Stimulated activated CD8-positive, alpha-beta memory T cell treated with anti-CD3 and anti-CD28 coated beads, Interleukin-7, amount 100 ng/mL, for 24 hours (primary cell): ENCODE measurements at places on chromosomes 11 and 22.
A peak's percentile ranks its signal among the peaks of the same experiment; 100 is the strongest.

- no peak for DNase-seq
These were observed 942 bp upstream of the TSPAN18 start for GRCh38 chr11:44725757-44726282.

DNA sequence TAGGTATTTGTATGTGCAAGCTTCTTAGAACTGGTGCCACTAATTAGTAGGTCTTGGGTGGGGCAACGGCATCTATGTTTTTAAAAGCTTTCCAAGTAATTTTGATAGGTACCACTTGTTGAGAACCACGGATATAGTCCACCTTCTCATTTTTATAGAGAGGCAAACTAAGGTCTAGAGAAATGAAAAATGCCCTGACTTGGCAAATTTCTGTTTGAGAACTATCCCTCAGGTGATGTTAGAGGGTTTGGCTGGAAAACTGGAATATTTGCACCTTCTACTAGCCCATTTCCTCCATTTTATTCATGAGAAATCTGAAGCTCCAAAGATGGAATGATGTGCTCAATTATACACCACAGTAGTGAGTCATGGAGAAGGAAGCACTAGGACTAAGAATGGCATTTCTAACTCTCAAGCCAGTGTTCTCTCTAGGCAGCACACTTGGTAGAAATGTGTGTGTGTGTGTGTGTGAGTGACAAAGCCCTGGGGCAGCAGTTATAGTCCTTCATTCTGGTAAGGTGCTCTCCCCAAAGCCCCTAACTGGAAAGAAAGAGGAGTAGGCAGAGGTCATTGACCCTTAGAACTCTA lies 1.8 kb upstream of the TMEM86A start:
- DNase-seq, result no peak

GRCh38 chr11:132858223-132858622 lies 674.1 kb downstream of the OPCML start:
- no peak for DNase-seq

DNA sequence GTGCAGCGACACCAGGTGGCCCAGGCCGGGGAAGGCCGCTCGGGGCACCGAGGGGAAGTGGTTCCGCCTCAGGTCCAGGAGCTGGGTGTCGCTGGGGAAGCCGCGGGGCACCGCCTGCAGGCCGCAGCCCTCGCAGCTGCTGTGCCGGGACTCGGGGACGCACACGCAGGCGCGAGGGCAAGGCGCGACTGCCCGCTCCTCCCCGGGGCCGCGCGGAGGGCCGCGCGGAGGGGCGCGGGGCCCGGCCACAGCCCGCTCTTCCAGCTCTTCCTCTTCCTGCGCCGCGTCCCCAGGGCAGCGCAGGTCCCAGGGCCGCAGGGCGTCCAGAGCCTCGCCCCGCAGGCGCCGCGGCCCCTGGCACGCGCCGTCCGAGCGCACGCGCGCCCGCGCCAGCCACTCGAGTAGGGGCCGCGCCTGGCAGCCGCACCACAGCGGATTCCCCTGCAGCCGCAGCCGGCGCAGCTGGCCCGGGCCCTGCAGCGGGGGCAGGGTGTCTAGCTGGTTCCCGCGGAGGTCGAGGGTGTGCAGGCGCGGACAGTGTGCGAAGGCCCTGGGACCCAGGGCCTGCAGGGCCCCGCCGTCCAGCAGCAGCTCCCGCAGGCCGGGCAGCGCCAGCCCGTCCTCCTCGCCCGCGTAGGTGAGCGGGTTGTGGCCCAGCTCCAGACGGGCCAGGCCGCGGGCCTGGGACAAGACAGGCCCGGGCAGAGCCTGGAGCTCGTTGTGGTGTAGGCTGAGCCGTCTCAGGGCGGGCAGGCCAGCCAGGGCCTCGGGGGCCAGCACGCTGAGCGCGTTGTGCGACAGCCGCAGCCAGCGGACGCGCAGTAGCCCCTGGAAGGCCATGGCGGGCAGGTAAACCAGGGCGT lies 2.8 kb downstream of the CHADL start:
- DNase-seq, result peak; percentile 26

DNA sequence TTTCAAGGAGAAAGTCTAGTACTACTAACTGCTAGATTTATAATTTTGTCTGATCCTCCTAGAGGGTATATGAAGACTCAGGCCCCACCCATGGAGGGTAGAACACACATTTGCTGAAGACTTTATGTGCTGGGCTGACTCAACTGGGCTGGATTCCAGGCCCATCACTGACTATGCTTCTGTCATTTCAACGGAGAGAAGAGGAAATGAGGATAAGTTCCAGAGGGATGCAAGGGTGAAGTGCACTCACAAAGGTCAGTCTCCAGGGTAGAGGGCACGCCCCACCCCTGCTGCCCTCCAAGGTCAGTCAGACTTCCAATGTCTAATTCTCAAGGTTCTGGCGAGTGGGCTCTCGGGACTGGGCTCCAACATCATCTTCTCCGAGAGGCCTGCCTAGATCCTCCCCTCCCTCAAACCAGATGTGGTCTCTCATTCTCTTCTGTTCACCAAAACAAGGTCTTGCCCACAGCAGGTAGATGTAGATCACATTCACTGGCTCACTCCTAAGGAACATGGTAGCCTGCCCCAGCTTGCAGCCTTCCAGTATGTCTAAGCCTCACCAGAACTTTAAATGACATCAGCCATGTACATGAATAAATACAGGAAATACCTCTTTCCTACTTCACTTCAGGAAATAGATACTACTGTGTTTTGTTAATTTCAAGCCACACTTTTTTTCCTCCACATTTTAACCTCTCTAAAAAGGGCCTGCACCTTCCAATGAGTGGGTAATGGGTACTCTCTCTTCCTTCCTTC lies 7.3 kb upstream of the C11orf86 start:
- DNase-seq, result no peak

GRCh38 chr11:73995247-73995646 lies 12.6 kb upstream of the UCP2 start:
- DNase-seq, result no peak

GRCh38 chr11:124745835-124746620 lies 6.0 kb downstream of the VSIG2 start:
- DNase-seq, result no peak

DNA sequence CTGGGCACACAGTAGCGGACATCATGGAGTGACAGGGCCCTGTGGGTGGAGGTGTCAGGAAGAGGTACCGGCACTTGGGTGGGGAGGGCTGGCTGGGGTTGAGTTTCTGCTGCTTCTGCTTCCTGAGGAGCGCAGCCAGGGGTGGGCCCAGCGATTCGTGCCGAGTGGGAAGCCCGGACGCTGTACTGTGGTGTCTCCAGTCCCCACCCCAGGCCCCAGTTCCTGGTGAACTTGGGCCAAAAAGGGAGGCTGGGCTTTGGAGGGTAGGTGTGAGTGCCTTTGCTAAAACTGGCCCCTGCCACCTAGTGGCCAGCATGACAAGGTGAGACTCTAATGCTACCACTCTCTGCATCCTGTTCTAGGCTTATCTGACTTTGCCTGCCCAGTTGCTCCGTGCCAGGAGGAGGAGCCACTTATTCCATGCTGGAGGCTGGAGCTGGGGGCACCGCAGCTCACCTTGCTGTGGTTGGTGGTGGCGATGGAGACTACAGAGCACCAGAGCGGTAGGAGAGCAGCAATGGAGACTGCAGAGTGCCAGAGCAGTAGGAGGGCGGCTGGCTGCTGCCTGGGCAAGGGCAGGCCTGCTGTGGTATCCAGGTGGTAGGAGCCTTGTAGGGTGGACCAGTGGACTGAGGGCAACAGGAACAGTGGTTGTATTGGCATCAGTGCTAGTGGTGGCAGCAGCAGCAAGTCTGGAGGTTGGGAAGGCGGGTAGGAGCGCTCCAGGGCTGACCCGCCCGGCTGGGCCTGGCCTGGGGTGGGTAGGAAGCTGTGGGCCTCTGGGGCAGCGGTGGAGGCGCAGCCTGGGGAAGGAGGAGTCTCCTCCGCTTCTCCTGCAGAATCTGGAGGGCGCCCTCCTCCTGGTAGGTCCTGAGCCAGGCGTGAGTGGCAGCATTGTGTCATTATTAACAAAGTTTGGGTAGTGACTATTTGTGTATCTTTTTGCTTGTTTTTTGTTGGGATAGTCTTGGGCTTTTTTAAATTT lies 2.2 kb upstream of the RFPL2 start:
- DNase-seq, result no peak

DNA sequence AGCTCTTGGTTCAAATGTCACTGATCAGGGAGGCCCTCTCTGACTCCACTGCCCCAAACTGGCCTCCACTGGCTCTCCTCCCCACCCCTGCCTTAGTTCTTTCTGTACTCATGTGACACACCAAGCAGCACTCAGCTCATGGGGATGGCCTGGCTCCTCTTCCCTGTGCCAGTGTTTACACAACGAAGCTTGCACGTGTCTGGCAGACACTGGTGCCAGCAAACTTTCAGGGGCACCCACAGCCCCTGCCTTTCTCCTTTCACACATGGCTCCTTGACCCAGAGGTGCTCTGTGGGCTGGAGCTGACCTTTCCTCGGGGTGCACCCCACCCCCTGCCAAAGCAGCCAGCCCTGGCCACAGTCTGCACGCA lies 37.6 kb upstream of the PARVG start:
- DNase-seq, result no peak

- DNase-seq, result no peak
These were observed 437.5 kb downstream of the TBC1D22A start for GRCh38 chr22:47199979-47200272.
